Kidney (tissue), 22 donors: ENCODE measurements at places on chromosomes 7 and 10. TPM values are rescaled to one million over a fixed set of nuclear protein-coding genes. Genes with fewer than 3 reads are reported as not detected.

The DGKI gene
- 2.5 TPM for polyA plus RNA-seq

The COL13A1 gene
- polyA plus RNA-seq, result 4.0 TPM

The FAM25G gene
- not detected for polyA plus RNA-seq

The NOBOX gene
- not detected for polyA plus RNA-seq

The AKR1D1 gene
- not detected for polyA plus RNA-seq

The ZPBP gene
- polyA plus RNA-seq, result not detected

The LMBR1 gene
- 19.6 TPM for polyA plus RNA-seq

The TIMM23 gene
- 107 TPM for polyA plus RNA-seq

The CPVL gene
- polyA plus RNA-seq, result 104 TPM

The ABCB1 gene
- polyA plus RNA-seq, result 29.1 TPM

The LIPM gene
- not detected for polyA plus RNA-seq
